ENCODE measurements at places on chromosomes 5 and 9. TPM values are rescaled to one million over a fixed set of nuclear protein-coding genes. Genes with fewer than 3 reads are reported as not detected.
A peak's percentile ranks its signal among the peaks of the same experiment; 100 is the strongest.

GRCh38 chr5:14359069-14360043 lies 216.2 kb downstream of the TRIO start:
- no peak for DNase-seq

- DNase-seq, result peak; percentile 13
Observed at GRCh38 chr5:115179030-115179393, 9.3 kb upstream of the TRIM36 start.

DNA sequence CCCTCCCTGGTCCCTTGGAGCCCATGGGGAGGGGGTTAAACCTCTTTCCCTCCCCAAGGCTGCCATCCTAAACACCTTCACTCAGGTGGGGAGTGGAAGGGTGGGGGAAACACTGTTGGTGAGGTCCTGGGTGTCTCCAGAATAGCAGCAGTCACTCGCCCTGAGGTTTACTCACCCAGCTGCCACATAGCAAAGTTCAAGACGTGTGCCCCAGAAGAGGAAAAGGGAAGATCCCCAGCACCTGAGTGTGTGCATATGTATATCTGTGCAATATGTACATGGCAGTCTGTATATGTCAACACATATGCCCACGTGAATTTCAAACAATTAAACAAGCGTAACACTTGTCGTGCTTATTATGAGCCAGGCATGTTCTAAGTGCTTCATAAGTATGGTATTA lies 31.3 kb upstream of the SMU1 start:
- DNase-seq, result no peak

- no peak for DNase-seq
Observed at GRCh38 chr9:122340161-122340560, 30.7 kb upstream of the PTGS1 start.

- DNase-seq, result no peak
Observed at GRCh38 chr9:128163027-128163515, 3.0 kb downstream of the BBLN start.

- no peak for DNase-seq
Observed at GRCh38 chr9:104779946-104780535, 16.1 kb downstream of the NIPSNAP3B start.

DNA sequence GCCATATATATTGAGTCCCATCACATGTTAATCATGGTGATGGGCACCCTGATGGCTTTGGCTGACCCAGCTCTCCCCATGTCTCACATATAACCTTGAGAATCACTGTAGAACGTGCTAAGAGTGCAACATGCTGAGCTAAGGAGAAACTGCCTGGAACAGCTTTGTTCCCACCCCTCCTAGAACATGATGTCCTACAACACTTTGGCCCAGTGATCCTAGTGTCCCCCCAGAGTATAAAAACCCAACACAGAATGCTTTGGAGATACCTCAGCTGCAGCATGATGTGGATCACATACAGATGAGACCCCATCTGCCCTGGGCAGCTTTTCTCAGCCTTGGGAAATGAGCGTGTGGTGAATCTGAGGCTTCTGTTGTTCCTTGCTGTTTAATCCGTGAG lies 343.5 kb downstream of the NFIB start:
- DNase-seq, result no peak

GRCh38 chr5:93069276-93069675 lies 511.7 kb downstream of the NR2F1-AS1 start:
- DNase-seq, result no peak

DNA sequence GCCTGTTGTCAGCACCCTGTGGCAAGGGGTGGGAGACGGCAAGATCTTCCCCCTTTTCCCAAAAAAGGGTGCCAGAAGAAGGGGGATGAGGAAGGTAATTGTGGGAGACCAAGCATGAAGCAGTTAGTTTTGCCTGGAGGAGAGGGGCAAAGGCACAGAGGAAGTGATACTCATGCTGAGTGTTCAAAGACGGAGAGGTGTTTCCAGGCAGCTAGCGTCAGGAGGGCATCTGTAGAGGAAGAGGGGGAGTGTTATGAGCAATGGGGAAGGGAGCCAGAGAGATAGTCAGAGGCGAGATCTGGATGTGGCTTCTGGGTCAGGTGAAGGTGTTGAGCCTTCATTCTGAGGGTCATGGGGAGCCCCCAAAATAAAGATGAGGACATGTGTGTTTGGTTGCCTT lies 26.9 kb upstream of the ADAM19 start:
- DNase-seq, result no peak

DNA sequence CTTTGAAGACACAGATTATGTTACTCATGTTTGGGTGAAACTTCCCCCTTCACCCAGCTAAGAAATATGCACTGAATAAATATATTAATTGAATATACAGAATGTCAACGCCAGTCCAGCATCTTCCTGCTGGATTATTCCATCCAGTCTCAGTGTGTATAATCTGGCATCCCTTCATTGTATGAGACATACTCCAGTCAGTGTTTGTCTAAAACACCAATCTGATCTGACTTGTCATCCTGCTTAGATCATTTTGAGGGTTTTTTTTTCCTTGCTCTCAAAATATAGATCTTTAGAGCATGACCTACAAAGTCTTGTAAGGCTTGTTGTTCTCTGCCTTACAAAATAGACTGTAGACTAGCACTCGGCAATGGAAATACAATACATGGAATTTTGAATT lies 195.1 kb downstream of the SMARCA2 start:
- no peak for DNase-seq

- DNase-seq, result no peak
Observed at GRCh38 chr9:91546574-91546973, 122.9 kb upstream of the NFIL3 start.

- DNase-seq, result no peak
Observed at GRCh38 chr9:22141908-22142307, 132.8 kb upstream of the CDKN2B start.

DNA sequence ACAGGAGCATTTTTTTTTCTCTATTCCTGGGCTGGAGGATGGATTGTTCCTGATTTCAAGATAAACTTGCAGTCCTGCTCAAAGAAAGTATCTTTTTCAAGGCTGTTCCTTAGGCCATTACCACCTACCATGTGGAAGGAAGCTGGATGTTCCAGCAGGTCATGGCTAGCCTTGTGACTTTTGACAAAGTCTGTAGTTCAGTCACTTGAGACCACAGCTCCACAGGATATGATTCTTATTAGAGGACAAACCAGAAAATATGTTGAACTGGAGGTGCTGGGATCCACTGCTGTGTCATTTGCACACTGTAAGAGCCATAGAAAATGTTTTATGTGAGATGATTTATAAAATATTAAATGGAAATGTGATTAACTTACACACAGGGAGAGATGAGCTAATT lies 184.2 kb upstream of the ACO1 start:
- no peak for DNase-seq

DNA sequence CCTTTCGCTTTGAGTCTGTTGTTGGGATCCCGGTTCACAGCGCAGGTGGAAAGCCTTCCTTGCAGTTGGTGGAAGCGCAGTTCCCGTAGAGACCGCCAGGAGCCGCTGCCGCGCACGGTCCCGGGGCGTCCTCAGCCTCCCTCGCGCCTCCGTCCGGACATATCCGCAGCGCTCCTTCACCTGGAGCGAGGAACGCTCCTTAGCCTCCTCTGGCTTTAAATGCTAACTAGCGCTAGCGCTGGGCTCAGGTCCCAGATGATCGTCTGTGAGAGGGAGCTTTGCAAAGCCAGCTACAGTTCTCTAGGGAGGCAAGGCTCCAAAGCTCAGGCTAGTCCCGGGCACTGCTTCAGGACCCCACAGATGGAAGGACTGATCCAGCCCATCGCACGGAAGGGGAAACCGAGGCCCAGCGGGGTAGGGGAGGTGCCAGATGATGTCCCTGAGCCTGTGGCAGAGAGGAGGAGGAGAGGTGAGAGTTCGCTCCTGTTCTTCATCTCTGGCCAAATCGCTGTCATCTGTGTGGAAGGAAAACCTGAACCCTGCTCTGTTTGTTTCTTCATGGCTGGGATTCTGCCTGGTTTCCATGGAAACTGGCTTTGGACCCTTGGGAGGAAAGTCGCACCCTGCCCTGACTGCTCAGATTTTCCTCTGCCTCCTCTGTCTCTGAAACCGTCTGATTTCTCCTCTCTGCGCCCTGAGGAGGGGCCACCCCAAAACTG lies 31.4 kb downstream of the COL15A1 start:
- DNase-seq, result peak; percentile 83

- DNase-seq, result peak; percentile 80
Observed at GRCh38 chr9:89549031-89549644, 51.2 kb upstream of the SEMA4D start.

Gene ATP6V1G1
- total RNA-seq, result 187 TPM

Gene RLN2
- total RNA-seq, result not detected

Gene ZNF883
- 2.2 TPM for total RNA-seq

Gene CANX
- 340 TPM for total RNA-seq

Gene VDAC1
- 109 TPM for total RNA-seq
